ENCODE measurements at places on chromosomes 5 and 9.
A peak's percentile ranks its signal among the peaks of the same experiment; 100 is the strongest.

DNA sequence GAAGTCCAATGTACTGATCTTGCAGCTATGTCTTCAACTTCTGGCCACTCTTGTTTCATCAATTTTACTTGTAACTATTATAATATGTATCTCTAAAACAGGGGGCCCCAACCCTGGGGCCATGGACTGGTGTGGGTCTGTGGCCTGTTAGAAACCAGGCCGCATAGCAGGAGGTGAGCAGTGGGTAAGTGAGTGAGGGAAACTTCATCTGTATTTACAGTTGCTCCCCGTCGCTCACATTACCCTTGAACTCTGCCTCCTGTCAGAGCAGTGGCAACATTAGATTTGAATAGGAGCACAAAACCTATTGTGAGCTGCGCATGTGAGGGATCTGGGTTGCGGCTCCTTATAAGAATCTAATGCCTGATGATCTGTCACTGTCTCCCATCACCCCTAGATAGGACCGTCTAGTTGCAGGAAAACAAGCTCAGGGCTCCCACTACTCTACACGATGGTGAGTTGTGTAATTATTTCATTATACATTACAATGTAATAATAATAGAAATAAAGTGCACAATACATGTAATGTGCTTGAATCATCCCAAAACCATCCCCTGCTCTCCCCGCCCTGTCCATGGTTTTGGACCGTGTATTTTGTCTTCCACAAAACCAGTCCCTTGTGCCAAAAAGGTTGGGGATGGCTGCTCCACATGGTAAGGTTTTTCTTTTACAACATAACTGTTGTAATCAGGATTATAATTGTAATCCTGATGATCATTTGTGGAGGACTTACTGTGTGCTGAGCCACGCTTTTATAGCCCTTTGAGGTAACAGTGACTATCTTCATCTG lies 26.9 kb upstream of the SH3PXD2B start:
- DNase-seq, result no peak

DNA sequence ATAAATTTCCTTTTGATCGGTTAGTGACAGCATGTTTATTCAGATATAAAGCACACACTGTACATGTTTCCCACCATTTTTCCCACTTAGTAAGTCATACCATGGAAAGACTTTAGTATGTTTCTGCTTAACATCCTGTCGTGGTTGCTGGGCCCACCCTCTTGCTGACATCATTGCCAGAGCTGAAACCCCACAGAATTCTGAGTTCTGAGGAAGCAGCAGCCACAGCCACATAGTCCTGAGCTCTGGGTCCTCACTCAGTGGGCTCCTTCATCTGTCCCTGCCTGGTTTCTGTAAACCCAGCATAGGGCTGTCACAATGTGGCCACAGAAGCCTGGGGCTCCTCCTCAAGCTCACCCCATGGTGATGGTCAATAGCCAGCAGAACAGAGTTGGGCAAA lies 441.5 kb downstream of the ENC1 start:
- DNase-seq, result no peak

DNA sequence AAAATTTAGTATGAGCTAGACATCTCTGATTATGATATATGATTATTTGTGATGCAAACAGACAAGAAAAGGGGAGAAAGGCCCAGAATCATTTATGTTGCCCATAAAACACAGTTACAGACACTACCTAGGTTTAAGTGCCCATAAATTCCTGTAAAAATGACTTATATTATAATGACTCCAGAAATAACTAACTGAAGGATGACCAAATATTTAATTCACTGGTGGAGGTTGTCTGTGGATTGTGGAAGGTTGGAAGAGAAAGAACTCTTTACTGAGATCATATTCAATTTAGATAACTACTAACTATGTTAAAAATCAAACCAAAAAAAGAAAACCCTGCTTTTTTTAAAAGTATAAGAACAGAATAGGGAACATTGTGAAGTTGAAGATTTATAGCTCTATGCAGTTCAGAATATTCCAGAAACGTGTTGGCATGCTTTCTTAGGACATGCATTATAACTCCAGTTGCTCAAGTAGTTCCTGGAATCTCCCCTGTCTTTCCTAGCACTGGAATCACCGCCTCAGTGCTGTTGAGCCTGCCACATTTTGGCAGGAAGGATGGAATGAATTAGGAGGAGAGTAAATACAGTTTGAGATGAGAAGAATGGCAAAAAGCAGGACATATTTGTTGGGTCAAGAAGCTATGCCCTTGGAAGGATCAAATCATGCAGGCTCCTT lies 72.0 kb upstream of the PAPPA start:
- no peak for DNase-seq

DNA sequence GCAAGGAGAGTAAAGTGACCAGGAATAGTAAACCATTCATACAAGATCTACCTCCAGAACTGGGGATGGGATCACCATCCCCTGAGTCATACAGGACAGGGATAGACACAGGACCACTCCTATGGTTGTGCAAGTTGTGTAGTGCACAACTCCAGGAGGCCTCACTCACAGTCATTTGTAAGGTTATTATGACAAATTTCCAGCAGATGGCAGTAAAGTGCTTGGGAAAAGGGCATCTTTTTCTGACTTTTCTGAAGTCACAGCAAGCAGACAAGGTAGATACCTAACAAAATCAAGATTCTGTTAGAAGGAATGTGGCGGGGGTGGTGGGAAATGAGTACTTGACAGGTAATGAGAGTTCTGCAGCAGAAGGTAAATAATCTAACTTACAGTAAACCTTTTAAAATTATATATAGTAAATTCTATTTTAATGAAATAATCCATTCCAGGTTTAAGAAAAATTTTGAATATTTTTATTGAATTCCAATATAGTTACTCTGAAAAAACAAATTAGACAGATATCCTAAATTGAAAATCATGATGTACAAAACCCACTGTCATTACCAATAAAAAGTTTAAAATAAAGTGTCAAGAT lies 16.7 kb upstream of the KIF27 start:
- no peak for DNase-seq

DNA sequence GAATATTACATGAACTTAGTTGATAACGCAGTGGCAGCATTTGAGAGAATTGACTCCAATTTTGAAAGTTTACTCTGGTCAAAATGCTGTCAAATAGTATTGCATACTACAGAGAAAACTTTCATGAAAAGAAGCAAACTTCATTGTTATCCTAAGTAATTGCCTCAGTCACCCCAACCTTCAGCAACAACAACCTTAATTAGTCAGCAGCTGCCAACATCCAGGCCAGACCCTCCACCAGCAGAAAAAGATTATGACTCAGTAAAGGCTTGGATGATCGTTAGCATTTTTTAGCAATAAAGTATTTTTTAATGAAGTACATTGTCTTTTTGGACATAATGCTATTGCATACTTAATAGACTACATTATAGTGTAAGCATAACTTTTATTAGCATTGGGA lies 40.8 kb upstream of the SPDL1 start:
- DNase-seq, result no peak

- DNase-seq, result no peak
Measured at GRCh38 chr5:132112111-132112510, 38.5 kb downstream of the CSF2 start.

DNA sequence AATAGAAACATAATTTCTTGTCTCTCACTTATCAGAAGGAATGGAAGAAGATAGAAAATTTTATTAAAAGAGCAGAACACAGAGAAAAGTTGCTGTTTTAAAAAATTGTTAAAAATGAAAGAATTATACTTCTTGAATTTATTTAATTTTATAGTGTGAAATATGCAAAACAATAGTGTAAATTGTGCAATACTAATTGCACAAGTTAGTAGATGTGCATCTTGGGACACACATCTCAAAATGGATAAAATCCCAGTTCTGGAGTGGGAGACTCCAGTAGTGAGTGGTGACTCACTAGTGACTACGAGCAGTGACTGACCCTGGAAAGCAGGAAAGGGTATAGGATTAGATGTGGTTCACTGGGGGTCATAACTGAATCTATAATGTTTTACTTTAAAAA lies 223.2 kb downstream of the MSX2 start:
- no peak for DNase-seq

- no peak for DNase-seq
Measured at GRCh38 chr9:134778841-134779411, 101.7 kb upstream of the FCN2 start.

- no peak for DNase-seq
Measured at GRCh38 chr9:84271921-84272556, 68.5 kb downstream of the SLC28A3 start.

DNA sequence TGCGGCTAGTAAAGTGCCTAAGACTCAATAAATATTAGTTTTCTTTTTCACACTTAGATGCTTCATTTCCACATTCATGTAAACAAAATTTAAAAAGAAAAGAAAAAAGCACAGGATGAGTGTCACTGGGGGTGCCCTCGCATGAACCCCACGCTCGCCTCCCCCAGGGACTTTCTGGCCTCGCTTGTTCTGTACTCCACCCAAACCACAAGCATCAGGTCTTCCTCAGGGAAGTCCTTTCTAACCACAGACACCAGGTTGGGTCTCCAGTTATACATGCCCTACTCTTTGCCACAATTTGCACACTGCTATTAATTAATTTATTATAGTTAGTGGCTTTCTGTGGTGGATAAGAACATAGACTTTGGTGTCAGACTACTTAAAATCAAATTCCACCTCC lies 92.4 kb downstream of the RORB start:
- DNase-seq, result no peak

GRCh38 chr9:123997665-123998277 lies 13.8 kb upstream of the LHX2 start:
- no peak for DNase-seq

DNA sequence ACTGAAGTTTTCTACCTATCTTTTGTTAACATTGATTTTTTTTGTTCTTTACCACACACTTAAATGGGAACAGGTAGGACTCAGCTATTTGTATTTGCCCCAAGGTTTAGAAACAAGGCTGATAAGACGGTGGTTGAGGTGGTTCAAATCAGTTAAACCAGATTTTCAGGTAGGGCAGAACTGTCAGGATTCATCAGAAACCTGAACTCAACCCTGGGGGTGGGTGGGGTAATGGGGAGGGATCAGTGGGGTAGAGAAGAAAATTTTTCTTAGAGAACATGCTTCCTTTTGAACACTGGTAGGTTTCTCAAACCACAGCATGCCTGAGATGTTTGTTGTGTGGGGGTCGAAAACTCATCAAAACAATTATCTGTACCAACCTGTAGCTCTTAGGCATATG lies 113.0 kb downstream of the BASP1 start:
- DNase-seq, result no peak

GRCh38 chr9:93613174-93613573 lies 36.8 kb downstream of the PHF2 start:
- DNase-seq, result no peak

DNA sequence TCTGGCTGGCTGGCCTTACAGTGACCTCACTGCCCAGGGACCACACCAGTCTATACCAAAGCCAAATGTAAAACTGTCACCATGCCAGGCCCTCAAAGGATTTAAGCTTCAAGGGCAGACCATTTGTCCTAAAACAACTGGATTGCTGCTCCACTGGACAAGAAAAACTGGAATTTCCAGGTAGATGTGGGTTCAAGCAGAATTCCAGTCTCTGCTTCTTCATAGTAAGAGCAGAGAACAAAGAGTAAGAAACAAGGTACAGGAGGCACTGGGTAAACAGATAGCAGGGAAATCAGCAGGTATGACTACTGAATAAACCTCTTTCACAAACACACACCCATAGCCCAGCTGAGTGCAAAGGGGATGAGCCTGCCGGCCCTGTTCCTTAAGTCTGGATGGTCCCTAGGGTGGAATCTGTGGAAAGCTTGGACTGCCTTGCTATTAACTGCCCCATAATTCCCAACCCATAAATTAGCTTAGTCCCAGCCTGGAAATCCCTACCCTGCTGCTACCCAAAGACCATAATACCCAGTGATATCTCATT lies 5.5 kb downstream of the B4GALT1 start:
- no peak for DNase-seq

DNA sequence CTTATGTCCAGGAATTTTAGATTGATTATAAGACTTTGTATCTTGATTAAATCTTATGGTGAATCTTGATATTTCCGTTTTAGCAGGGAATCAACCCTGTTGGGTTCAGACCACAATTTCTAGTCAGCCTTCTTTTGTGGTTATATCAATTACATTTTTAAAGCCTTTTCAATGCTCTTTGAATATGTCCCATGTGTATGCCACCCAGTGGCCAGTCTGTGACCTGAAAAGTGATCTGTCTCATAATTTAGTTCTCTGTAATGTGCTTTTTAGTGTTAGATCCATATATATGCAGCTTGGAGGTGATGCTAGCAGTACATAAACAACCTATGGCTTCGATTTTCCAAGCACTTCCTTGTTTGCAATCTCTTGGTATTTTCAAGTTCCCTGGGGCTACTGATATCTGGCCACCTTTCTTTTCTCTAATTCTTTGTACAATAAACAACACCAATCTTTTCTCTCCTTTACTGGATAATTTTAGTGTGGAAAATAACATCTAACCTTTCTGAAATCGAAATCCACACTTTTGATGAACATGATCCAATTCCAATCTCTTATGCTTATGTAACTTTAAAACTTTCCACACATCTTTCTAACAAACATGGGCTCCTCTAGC lies 28.8 kb downstream of the PDE8B start:
- no peak for DNase-seq

- DNase-seq, result no peak
Measured at GRCh38 chr9:107281922-107282667, 984 bp upstream of the RAD23B start.

DNA sequence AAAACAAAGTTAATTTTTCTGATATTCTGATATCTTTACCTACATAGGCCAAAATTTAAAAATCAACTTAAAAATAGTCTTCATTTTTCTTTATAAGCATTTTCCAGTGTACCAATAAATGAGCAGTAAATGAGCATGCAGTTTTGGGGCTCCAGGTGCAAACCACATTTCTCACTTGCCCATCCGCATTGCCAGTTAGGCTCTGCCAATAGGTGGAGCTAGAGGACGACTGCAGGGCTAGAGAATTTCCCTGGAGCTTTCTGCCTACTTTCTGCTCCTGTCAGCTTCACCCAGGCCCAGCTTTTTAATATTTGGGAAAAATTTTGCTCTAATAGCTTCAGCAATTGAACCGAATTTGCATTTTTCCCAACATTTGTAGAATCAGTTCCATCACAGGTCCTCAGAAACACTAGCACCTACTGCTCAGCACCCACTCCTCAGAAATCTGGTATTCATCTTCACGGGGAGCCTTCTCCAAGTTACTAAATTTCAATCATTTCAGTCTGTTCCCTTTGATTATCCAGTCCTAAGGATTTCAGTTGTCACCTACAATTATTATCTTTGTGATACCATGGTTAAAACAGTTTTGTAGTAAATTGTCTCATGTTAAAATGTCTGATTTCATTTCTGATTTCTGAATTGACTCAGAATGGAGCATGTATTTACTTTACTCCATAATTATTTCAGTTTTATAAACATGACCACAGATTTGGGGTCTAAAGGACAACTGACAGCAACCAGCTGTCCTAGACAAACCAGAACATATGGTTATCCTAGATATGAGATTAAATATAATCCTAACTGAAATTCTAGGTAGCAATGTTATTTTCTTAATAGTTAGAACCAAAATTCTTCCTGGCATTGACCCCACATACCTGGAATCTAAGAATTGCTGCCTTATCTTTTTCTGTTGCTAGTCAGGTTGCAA lies 104.6 kb upstream of the FAM174A start:
- DNase-seq, result peak; percentile 10

- no peak for DNase-seq
Measured at GRCh38 chr5:35672995-35673394, 55.3 kb downstream of the SPEF2 start.

GRCh38 chr5:125154301-125155110 lies 408.1 kb upstream of the ZNF608 start:
- DNase-seq, result no peak

Measured in HS-5 (cell line).